Stimulated activated CD4-positive, alpha-beta T cell treated with anti-CD3 and anti-CD28 coated beads, Interleukin-2, amount 100 ng/mL, for 4 hours (primary cell): ENCODE measurements at places on chromosomes 4 and X.

DNA sequence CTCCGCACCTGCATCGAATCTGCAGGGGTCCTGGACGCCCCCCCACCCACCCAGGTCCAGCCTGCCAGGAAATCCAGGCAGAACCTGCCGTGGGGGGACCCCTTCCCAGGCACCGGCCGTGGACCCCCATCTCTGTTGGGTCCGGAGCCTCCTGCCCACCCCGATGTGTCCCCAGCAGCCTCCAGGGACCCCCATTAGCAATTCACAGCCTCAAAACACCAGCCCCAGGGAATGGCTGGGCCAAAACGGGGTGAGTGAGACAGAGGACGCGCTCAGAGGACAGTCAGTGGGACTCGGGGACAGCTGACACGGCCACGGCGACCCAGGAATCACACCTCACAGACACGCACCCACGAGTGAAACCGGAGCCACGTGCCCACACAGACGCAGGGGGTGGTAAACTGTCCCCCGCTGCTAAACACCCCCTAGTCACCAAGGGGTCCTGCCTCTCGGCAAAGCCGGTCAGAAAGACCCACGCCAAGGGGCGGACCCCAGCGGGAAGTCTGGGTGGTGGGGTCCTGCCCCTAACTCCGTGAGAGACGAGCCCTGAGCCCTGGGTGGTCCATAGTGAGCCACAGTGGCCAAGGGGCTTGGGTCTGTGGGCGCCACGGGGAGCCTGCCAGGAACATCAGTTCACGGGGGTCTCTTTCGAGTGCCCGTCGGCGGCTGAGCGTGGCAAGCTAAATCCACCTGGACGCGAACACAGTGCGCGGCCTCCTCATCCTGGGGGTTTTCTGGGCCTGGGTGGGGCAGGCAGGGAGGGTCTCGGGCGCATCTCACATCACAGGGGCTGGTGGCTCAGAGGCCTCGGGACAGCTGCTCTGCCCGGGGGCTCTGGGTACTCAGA, 126.5 kb upstream of the NKX1-1 start:
- no peak for DNase-seq

DNA sequence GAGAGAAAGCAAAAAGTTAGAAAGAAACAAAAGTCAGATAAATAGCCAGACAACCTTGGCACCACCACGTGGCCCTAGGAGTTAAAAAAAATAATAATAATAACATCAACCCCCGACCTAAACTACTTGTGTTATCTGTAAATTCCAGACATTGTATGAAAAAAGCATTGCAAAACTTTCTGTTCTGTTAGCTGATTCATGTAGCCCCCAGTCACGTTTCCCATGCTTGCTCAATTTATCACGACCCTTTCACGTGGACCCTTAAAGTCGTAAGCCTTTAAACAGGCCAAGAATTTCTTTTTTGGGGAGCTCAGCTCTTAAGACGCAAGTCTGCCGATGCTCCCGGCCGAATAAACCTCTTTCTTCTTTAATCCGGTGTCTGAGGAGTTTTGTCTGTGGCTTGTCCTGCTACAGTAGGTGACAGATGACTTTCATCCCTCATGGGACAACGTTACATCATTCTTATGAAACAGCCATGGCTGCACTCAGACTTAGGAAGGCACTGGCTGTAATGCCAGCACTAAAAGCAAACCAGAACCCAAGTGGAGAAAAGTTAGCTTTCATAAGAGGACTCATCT, 520 bp downstream of the ACOX3 start:
- no peak for DNase-seq

DNA sequence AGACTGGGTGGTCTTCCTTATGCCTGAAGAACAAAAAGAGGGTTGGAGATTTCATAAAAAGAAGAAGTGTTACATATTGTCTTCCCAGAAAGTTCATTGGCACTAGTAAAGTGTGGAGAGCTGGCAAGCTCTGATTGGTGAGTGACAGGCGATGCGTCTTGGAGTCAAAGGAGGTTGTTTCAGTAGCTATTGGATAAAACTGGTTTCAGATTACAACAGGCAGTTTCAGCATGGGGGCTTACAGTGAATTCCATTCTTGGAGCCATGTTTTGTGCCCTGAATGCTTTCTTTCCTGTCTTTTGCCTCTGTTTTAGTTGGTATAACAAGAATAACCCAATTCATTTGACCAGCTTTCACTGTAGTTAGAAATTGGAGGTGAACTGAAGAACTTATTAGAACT, 750.5 kb downstream of the ADGRL3 start:
- no peak for DNase-seq

DNA sequence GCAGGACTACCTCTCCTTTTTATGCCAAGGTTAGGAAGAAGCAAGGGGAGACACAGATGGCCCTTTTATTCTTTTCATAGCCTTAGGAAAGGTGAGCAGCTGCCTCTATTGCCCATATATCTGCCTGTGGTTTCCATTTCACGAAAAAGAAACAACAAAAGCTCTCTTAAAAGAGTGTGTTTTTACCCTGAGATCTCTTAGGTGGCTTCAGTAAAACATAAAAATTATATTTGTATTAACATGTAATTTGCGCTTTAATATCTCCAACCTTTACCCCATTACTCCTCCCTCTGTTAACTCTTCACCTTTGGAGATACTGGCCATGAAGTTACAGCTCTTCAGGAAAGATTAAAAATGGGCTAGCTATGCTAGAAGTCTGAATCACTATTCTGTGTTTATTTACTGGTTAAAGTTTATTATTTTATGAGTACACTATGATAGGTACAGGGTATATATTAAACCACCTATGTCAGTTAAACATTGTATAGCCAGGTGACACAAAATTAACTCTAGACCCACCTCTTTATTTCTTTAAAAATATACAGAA, 15.0 kb upstream of the SULT1B1 start:
- DNase-seq, result no peak

DNA sequence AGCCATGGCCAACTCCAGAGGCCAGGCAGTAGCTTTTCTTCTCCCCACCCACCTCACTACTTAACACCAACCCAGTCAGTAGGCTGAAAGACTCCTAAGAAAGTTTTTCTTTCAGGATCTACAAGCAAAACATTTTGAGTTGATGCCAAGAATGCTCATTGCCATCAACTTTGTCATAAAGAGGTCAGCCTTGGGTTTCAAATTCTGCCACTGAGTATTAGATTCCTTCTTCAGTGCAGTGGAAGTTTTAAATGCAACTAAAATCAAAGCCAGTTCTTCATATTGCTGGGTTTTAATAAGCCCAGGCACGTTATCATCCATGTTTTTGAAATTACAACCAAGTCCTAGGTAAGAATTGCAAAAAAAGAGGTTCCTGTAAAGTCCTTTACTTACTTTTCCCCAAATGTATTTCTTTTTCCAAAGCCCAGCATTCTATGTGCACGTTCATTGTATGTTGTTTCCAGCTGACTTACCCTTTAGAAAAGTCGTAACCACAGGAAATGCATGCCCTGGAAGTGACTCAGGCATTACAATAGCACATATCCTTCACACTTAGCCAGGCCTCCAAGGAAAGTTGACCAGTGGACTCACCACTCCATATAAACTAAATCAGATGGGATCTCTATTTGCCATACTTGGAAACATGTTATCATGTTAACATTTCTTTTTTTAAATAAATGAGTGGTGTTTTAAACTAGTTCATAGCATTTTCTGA, 229.9 kb downstream of the SOX3 start:
- DNase-seq, result no peak

DNA sequence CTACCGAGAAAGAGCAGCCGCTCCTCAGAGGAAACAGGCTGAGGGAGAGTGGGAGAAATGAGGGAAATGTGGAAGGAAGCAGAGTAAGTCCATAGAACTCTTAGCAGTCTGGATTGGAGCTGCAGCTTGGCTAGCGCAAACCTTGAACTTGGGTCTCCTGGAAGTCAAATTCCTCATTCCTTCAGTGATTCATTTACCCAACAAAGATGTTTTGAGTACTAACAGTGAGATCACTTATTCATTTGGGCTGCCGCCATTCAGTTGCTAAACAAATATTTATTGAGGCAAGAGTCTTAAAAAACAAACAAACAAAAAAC, 51.5 kb downstream of the SEL1L3 start:
- DNase-seq, result no peak

GRCh38 chrX:480861-481417, 94.2 kb upstream of the PPP2R3B start:
- DNase-seq, result no peak

GRCh38 chr4:22071749-22072148, 123.2 kb upstream of the KCNIP4 start:
- no peak for DNase-seq

GRCh38 chrX:57565198-57565597, 26.6 kb upstream of the ZXDB start:
- DNase-seq, result no peak

DNA sequence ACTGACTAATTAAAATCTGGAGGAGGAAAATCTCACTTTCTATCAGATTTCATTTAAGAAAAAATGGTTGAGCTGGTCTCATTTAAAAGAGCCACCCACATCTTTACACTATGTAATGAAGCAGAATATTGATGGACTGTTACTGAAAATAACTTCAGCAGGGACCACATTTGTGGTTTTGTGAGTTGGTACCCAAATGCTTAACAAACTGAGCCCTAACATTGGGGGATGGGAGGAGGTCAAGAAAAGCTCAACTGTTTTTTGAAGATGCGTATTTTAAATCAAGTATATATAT, 30.1 kb downstream of the HOPX start:
- DNase-seq, result no peak

DNA sequence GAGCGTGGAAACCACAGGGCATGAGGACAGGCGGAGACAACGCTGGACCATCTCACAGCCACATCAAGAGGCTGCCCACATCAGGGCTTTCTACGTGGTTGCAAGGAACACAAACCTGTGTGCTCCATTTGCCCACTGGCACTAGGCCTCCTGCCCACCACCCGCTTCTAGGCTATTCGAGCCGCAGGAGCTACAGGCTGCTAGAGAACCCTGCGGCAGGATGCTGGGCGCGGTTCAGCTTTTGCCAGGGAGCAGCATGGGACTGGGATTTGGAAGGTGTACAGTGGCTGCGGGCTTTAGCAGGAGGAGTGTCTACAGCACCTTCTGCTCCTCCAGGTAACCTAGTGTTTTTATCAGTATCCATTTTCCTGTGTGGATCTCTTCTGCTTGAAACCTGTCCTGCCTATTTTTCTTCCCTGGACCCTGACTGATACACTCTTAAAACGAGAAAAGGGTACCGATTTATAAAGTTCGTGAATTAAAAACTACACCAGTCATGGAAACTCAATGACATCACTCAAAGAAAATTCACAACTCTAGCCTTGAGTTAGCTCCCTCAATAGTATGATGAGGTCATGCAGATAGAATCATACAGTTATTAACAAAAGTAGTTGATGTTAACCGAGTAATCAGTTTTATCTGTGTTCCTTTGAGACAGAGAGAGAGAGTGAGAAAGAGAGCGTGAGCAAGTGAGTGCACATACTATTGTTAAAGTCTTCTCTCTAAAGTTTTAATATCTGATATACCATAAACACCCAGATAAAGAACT, 12.8 kb downstream of the NOP14 start:
- DNase-seq, result no peak

DNA sequence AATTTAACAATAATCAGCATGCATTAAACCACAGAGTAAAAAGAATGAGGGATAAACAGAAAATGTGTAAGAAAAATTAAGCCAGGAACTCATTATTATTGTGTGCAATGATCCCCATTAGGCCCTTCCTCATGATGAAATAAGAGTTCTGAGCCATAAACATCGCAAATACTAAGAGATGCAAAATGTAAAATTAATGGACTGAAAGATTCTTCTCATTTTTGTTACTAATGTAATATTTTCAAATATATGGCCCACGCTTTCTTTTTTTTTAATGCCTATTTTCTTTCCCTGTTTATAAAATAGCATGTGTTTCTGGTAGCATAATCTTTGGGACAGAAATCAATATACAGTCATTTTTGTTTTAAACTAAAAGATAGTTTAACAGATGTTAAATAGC, 281.0 kb downstream of the PDGFC start:
- DNase-seq, result no peak

DNA sequence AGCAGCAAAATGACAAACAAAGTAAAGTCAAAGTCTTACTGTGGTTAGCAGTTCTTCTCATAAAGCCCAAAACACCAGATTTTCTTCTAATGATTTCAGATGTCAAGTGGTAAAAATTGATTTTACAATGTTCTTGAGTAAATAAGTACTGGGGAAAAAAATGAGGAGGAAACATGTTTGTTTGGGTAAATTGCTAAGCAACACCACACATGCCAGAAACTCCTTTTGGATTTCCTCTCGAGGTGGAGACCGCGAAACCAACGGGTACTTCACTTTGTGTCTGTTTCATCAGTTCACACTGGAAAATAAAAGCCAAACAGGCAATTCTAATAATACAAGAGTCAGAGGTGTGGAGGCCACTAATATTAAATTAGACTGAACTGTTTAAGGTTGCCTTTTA, 4.6 kb upstream of the PKD2 start:
- no peak for DNase-seq
